Fibroblast of skin of abdomen (primary cell): ENCODE measurements at places on chromosomes 6 and 20.
A peak's percentile ranks its signal among the peaks of the same experiment; 100 is the strongest.

- no peak for DNase-seq
These were observed 65.9 kb downstream of the FAM184A start for GRCh38 chr6:119012521-119012920.

- no peak for DNase-seq
These were observed 73.8 kb downstream of the TSHZ2 start for GRCh38 chr20:53045941-53046340.

- peak; percentile 83 for DNase-seq
These were observed 154.6 kb downstream of the SASH1 start for GRCh38 chr6:148497257-148497656.

DNA sequence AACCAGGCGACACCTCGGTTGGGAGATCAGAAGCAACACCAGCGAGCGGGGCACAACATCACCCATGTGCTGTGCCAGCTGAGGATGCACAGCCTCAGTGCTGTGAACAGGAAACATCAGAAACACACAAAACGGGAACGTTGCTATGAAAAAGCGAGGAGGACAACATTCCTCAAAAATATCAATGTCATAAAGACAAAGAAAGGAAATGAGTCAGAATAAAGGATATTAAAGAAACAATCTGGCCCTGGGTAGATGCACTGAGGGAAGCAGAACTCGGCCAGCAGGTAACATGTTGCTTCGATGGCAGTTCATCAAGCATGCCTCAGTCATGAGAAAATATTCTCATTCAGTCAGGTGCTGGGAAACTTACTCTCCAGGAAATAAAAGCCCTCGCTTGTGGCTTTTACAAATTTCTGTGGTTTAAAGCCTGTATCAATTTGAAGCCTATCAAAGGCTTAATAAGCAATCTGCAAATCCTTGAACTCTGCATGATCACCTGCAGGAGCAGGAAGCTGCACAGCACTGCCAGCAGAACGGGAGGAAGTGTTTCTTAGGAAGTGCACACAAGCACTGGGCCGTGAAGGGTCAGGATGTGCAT lies 77.5 kb downstream of the GINS1 start:
- no peak for DNase-seq

- DNase-seq, result no peak
These were observed 27.7 kb downstream of the PTPRA start for GRCh38 chr20:2900845-2901592.

DNA sequence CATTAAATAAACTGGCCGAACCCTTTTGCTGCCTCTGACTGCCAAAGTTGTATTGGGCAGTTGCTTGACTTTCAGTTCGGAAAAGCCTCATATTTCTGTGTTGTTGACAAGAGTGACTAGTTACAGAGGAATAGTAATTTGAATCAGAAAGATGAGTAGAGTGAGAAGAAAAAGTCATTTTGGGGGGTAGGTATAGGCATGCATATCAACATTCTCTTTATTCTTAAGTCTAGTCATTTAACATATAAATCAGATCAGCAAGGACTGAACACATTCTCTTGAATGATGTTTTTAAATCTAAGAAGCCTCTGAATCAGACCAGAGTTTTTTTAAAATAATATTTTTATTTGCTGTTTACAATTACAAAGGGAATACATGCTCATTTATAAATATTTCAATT lies 4.9 kb upstream of the LMBRD1 start:
- no peak for DNase-seq

DNA sequence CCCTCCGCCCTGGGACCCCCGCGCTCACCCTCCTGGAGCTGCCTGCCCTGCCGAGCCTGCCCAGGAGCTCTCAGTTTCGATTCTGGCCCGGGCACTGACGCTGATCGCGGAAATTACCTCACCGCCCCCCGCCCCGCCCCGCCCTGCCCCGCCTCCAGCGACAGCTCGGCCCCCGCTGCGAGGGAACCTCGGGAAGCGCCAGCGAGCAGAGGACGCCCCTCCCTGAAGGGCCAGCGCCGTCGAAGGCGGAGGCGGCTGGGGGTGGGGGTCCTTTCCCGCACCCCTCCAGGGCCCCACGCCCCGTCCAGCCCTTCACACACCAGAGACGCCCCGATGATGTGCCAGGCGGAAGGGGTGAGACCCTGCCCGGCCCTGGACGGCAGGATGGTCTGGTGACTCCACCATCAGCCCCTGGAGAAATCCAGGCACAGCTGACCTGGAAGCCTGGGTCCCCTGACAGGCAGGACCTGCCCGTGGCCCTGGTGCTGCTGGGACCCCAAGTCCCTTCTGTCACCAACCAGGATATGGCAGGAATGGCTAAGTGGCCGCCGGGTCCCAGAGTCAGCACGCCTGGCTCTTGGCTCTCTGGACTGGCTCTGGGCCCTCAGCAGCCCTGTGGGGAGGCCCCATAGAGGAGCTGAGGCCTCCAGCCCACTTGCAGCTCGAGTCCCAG lies at the start of gene HELZ2:
TSS of gene HELZ2 (minus strand) at position 84 of the 673 bp plus-strand sequence. CDS start 1,854 bp downstream, outside the sequence.
- peak; percentile 66 for DNase-seq
